ENCODE measurements at places on chromosomes 4 and X.

DNA sequence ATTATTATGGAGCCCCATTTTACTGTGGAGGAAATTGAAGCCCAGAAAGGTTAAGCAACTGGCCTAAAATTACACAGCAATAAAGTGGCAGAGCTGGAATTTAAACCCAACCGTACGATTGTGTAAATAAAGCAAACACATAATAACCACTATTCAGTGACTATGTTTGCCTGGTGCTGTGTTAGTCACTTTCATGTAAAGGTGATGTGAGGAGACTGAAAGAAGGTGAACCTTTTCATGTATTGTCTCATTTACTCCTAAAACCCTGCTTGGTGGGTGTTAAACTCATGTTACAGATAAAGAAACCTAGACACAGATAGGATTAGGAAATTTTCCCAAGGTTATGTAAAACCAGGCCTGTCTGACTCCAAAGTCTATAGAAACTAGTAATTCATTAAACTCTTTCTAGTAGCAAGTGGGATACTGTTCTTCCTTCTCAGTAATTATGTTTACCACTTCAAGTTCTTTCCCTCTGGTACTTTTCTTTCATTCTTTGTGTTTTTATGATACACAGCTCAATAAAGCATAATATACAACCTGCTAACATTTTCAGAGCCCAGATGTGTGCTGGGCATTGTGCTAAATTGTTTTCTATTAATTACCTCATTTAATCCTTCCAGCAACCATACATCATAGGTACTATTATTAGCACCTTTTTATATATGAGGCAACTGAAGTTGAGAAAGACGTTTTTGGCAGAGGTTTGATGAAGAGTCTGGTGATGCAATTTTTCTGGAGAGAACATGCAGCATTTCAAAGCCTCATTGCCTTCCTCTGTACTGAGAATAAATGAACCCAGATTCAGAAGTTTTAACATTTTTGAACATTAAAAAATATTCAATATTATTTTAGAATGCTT is 202.7 kb downstream of the SPRY1 start:
- no peak for DNase-seq

DNA sequence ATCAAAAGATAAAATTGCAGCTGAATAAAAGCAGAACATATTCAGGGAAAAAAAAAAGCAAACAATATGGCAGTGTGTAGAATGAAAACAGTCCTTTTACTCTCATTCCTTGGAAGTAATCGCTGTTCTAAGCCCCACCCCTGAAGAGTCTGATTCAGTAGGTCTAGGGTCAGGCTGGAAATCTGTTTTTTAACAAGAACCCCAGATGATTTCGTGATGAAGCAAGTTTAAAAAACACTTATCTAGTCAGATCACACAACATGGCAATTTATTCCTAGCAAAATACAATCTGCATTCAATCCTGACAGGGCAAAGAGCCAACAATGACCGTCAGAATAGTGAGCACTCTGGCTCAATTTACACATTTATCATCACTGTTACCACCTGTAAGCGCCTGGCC is 16.1 kb downstream of the FAM120C start:
- DNase-seq = no peak

GRCh38 chr4:100979736-100980135 is 367.6 kb downstream of the PPP3CA start:
- no peak for DNase-seq

- DNase-seq = no peak
Observed at GRCh38 chr4:40403081-40403480, 67.9 kb downstream of the CHRNA9 start.

- no peak for DNase-seq
Observed at GRCh38 chrX:55484948-55485347, 4.7 kb downstream of the USP51 start.

DNA sequence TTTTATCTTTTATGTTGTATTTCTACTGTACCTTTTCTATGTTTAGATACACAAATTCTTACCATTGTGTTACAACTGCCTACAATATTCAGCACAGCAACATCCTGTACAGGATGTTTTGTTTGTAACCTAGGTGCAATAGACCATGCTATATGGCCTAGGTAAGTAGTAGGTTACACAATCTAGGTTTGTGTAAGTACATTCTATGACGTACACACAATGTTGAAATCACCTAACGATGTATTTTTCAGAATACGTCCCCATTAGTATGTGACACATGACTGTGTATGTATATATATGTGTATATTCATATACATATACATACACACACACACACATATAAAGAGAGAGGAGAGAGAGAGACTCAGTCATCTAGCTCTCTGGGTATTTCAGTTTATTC is 103.5 kb downstream of the CLNK start:
- DNase-seq = no peak

DNA sequence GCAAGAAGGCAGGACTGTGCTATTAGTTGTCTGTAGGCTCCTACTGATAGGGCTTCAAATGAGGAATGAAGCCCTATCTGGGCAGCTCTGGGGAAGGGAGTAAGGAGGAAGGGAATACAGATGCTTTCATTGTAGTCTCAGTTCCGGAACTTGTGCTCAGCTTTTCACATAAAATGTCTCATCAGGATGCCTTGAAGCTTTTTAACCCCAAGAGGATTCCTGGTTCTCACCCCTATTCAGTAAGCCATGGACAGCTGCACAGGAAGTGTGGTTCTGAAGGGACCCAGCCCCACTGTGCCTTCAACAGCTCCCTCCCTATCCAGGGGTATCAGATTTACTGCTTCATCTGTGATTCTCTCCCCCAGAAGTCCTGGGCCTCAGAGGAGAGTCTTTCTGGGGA is 5.0 kb downstream of the ARMCX5 start:
- DNase-seq = no peak

DNA sequence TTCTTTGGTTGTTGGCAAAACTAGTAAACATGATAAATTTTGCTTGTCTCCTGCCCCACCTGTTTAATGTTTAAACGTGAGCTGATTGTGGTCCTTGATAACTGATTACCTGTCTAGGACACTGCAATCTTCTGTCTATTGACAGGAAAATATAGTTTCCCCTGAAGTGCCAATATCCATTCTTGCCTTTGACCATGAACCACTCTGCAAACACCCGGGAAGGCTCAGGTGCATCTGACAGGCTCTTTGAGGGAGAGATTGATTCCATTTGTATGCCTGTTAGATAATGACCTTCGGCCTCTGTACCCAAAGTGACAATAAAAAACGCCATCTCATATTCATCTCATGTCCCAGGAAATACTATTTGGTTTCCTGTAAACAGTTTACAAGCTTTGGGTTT is 453.0 kb downstream of the CENPC start:
- no peak for DNase-seq

GRCh38 chr4:131159261-131159660 is 1989.8 kb upstream of the PCDH10 start:
- DNase-seq = no peak

DNA sequence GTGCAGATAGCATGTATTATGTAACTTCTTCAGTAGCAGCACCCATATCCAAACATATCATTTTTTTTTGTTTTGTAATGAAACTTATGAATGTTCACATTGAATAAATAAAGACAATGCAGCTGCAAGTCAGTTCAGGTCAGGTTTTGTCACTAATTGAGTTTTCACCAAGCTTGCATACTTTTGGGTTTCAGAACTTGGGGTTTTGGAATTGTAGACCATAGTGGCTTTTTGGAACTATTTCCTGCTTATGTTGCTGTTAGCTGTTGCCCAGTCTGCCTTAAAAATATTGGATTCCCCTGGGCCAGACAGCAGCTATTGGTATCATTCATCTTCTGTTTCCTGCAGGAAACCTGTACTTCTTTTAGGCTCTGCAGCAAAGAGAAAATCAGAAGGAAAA is 113.4 kb upstream of the LIMCH1 start:
- no peak for DNase-seq

- no peak for DNase-seq
Observed at GRCh38 chrX:154380153-154380552, 1.1 kb downstream of the EMD start.

GRCh38 chrX:41014776-41015360 is 70.4 kb upstream of the USP9X start:
- DNase-seq = no peak

DNA sequence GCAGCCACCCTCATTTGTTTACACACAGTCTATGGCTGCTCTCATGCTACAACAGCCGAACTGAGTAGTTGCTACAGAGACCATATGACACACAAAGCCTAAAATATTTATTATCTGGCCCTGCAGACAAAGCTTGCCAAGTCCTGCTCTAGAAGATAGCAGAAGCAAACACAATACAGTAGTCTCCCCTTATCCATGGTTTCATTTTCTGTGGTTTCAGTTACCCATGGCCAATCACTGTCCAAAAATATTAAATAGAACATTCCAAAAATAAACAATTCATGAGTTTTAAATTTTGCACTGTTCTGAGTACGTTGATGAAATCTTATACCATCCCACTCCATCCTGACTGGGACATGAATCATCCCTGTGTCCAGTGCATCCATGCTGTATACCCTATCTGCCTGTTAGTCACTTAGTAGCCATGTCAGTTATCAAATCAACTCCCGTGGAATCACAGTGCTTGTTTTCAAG is 40.2 kb upstream of the ZNF81 start:
- DNase-seq = no peak

DNA sequence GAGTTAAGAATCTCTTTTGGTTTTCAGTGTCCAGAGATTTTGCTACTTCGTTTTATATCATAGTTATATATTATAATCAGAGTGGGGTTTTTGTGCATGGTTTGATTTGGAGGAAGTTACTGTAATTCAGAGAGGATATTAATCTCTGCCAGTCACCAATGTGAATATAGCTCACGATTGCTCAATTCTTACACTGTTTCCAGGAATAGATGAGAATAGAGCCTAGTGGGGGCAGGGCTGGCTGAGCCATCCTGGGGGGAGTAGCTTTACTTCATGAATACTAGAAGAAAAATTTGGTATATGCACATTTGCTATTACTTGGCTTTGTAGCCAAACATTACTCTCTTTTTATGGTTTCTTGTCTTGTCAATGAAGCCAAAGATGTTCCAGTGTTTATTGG is 60.9 kb upstream of the TRPC3 start:
- no peak for DNase-seq

- DNase-seq = peak; percentile 66
Observed at GRCh38 chrX:136909706-136910564, 29.4 kb upstream of the RBMX start.

DNA sequence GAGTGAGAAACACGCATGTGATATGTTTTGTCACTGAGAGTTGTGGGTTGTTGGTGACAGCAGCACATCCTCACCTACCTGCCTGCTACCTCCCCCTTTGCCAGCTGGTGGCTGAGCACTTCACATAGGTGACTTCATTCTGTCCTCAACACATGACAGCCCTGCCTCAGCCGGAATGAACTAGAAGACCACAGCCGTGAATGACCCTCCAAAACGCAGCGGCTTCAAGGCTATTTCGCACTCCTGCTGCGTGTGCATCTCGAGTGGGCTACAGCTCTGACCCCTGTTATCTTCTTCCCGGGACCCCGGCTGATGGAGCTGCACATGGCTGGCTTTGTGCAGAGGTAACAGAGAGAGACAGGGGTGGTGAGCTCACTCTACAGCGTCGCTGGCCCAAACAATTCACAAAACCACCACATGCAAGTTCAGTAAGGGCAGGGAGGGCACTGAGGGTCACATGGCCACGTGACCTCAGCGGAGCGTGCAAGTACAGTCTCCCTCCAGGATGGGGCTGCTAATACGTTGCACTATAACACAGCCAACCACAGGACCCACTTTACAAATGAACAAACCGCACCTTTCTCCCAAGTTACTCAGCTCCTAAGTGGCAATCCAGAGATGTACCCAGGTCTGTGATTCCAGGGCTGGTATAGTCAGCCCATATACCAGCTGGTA is 6.3 kb upstream of the PPP2R2C start:
- no peak for DNase-seq

- peak; percentile 75 for DNase-seq
Observed at GRCh38 chr4:26787461-26788340, 72.9 kb upstream of the STIM2 start.

- DNase-seq = no peak
Observed at GRCh38 chrX:16113978-16114565, 9.3 kb upstream of the GRPR start.

DNA sequence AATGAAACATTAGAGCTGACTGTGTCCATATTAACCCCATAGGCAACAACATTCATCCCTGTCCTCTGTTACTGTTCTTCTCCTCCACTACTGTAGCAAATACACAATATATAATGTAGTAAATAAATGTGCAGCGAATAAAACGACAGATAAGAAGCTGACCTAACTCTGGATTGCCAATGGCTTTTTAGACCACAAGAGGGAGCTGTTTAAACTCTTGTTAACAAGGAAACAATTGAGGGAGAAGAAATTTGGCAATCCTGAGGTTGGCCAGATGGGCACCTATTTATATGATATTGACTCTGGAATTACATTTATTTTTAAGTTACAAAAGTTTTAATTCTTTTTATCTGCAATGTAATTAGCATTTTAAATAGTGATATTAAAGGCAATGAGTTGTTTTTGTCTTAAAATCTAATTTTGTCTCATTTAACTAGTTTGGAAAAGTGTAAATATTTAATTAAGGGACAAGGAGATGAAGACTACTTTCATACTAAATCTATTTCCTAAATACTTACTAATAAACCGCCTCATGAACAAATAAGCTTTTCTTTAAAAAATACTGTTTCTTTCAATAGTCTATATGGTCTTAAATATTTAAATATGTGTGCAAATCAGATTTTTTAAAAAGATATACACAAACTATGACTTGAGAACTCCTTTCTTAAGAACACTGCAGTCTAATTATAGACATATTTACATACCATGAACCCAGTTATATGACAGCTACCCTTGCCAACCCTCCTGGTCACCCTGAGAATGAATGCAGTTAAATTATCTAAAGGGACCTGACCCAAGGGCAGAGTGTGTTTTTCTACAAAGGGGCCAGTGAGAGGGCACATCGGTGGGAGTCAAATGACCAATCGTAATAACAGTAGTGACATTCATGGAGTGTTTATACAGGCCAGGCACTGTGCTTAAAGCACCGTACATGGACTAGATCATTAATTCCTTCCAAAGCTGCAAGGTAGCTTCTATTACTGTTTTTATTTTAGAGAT is 52.9 kb upstream of the HPF1 start:
- no peak for DNase-seq

DNA sequence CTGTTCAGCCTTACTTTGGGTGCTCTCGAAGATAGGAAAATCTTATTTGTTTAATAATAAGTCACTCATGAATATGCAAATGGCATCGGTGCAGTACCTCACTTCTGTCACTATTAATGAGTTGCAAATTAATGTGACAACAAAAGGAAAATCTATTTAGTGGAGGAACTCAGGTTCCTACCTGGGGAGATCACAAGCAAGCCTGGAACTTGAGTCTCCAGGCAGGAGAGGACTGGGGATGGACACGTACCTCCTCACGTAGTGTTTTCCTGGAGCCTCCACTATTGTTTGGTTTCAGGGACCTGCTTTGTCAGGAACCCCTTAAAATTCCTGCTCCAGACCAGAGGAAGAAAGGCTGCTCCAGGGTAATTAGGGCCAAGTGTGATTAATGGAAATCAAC is 82.1 kb downstream of the BCOR start:
- no peak for DNase-seq

- no peak for DNase-seq
Observed at GRCh38 chrX:45710081-45710801, 509.6 kb upstream of the DIPK2B start.

DNA sequence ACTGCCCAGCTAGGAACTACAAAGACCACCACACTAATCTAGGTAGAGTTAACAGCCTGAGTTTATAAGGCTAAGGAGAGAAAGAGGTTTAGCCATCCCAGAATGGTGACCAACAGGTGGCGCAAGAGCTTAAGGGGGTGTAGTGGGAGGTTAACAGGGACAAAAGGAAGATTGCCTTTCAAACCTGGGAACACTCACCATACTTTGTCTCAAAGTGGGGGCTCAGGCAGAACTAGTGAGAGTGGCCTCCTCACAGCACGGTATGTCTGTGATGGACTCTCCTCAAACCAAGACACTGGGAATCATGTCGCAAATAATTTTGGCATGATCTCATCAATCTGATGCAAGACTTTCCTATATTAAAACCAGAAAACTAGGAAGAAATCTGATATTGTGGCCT is 23.4 kb downstream of the CCNI start:
- no peak for DNase-seq
